ENCODE measurements at places on chromosomes 7 and 10.
A peak's percentile ranks its signal among the peaks of the same experiment; 100 is the strongest.

- no peak for DNase-seq
Observed at GRCh38 chr7:147013825-147014224, 897.2 kb downstream of the CNTNAP2 start.

GRCh38 chr10:12597788-12598765 lies 248.7 kb downstream of the CAMK1D start:
- DNase-seq, result peak; percentile 19

DNA sequence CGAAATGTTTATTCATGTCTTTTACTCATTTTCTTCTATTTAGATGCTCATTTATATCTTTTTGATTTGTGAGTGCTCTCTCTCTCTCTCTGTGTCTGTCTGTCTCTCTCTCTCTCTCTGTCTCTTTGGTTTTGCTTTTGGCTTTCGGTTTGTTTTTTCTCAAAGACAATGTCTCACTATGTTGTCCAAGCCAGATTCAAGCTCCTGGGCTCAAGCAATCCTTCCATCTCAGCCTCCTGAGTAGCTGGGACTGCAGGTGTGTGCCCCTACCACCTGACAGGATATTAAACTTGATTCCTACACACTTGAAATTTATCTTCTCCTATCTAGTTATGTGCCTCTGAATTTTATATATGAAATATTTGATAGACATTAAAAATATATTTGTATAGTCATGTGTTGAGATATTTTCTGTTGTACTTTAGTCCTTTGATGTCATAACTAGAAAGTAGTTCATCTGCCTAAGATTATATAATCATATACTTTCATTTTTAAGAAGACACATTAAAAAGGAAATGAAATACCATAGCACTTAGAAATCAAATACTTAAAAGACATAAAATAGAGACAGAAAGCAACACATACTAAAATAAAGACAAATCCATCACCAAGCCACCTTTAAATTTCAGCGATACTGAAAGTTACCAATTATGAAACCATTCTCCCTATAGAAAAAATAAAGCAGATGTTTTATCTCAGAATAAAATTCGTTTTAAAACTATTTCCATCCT lies 68.1 kb upstream of the SFMBT2 start:
- no peak for DNase-seq

GRCh38 chr7:105764506-105764905 lies 111.9 kb downstream of the ATXN7L1 start:
- DNase-seq, result no peak

- DNase-seq, result no peak
Observed at GRCh38 chr10:87761892-87762291, 56.1 kb downstream of the ATAD1 start.

- no peak for DNase-seq
Observed at GRCh38 chr10:93054486-93054885, 6.1 kb upstream of the CYP26C1 start.

DNA sequence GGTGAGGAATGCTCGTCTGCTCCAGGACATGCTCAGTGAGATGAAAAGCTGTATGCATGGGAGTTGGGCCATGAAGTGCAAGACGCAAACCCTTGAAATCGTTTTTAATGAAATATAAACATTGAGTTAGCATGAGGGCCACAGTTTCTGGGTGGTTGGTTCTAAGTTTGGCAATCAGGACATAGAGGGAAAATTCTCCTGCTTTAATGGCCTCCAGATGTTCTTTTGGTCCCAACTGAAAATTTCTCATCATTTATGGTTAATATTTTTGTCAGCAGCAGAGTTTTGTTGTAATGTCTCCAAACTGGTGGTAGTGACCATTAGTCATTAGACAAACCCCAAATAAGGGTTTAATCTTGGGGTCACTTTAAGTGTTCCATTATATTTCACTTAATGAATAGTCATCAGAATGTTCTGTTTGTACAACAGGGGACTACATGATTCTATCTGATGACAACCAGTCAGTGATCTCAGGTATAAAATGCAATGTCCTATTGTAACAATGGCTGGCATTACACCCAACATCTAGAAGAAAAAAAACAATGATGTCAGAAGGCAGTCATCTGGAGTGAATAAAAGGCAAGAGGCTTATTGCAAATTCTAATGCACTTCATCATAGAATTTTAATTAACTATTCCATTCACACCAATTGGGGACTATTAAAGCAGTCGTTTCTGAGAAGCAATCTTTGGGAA lies 197.4 kb downstream of the JCAD start:
- no peak for DNase-seq

- peak; percentile 31 for DNase-seq
Observed at GRCh38 chr10:110671788-110672579, 27.8 kb downstream of the RBM20 start.

GRCh38 chr10:58511765-58512490 lies 744 bp upstream of the BICC1 start:
- DNase-seq, result no peak

DNA sequence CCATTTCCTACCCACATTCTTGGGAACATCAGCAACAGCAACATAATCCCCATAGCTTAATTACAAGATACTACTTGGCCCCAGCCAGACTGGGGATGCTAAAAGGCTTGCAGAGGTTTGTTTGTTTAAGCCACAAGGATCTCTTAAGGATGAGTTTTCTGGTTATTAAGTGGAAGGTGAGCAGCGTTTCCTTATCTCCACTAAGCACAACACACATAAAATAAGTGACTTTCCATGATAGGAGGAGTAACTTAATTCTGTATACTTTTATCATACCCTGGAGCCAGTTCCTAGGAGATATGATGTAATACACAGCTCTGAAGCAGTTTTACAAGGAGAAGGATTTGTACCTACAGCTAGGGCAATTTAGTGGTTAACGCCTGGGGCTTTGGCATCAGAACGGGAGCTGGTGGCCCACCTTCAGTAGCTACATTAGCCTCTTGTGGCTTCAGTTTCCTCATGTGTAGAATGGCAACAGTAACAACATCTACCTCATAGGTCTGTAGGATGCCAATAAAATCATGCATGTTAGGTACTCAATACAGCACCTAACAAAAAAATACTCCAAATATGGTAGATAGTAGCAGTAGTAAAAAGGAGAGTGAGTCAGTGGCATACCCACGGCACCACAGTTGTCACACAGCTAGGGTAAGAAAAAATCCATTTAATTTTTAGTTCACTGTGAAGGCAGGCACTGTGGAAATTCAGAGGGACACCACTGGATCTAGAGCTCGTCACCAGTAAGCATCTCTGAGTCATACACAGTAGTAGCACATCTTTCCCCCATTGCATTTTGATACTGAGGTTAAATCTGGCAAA lies 55.2 kb downstream of the DOCK4 start:
- DNase-seq, result no peak

DNA sequence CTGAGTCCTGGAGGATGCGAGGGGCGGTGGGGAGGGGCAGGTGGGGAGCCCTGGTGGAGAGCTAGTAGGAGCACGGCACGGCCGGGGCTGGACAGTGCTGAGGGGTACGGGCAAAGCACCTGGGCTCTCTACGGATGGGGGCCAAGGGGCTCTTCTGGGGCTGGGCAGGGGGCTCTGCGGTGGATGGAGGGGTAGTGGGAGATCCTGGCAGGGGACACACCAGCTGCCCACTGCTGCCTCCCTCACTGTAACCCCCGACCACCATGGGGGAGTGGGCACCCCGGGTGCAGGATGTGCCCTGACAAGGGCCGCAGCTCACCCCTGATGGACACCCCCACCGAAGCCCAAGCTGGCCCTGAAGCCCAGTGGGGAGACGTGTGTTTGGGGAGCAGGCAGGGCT lies 203.3 kb downstream of the ELFN1 start:
- DNase-seq, result no peak

DNA sequence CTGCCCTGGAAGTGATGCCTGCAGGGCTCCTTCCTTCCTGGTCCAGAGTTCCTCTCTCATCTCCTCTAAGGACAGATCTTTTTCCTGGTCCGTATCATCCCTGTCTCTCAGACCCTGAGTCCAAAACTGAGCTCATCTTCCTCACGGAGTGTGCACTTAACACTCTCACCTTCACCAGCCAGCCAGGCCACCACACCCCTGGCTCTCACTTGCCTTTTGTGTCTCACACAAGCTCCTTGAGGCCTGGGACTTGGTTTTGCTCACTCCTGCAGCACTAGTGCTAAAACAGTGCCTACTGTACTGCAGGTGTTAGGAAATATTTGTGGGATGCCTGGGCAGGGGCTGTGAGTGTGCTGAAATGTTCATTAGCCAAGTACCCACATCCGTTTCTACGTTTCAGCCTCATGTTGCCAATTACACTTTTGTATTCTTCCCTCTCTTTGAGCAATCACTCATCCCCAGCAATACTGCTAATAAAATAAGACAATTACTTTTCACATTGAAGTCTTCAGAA lies 21.4 kb upstream of the PARP12 start:
- DNase-seq, result no peak

DNA sequence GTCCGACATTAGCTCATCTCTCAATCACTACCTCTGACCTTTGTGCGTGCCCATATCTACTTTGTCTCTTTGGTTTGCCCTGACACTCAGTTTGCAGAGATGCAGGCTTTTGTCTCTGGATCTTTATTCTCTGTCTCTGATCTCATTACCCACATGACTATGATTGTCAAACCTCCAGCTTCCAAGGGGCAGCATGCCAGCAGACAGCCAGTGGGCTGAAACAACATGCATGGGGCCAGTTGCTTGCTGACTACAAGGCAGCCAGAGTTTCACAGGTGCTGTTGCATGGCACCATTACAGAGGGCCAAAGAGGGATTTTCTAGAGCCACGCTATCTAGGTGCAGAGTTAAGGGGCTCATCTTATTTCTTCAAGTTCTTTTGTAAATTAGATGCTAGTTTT lies 146.2 kb downstream of the SPAG6 start:
- DNase-seq, result no peak

- no peak for DNase-seq
Observed at GRCh38 chr7:38383281-38383680, 109.8 kb upstream of the TARP start.

GRCh38 chr10:128144547-128144946 lies 18.3 kb upstream of the MKI67 start:
- DNase-seq, result no peak

- DNase-seq, result no peak
Observed at GRCh38 chr10:50540069-50540825, 83.5 kb downstream of the SGMS1 start.

- DNase-seq, result no peak
Observed at GRCh38 chr7:121138262-121138933, 149.9 kb downstream of the CPED1 start.

DNA sequence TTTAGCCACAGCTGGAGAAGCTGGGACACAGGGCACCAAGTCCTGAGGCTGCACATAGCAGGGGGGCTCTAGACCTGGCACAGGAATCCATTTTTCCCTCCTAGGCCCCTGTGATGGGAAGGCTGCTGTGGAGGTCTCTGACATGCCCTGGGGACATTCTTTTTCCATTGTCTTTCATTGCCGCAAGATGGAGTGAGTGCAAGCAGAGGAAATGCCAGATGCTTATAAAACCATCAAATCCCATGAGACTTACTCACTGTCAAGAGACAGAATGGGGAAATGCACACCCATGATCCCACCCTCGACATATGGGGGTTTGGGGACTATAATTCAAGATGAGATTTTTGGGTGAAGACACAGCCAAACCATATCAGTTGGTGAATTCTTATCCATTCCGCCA lies 94.7 kb upstream of the FERD3L start:
- no peak for DNase-seq

DNA sequence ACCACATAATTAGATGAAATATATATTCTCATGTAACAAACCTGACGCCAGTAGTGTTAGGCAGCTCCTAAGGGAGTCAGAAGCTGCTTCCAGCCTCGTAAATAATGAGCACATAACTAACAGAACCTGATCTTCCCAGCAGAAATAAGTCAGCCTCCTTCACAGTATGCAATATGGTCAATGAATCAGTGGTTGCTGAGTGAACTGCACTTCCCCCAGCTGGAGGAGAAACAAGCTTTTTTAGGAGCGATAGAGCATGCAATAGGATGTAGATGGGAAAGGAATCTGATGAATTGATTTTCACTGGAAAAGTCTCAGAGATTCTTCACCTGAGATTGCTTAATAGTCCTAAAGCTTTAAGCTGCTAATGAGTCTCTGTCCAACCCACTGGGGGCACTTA lies 337.2 kb upstream of the LRGUK start:
- DNase-seq, result no peak

DNA sequence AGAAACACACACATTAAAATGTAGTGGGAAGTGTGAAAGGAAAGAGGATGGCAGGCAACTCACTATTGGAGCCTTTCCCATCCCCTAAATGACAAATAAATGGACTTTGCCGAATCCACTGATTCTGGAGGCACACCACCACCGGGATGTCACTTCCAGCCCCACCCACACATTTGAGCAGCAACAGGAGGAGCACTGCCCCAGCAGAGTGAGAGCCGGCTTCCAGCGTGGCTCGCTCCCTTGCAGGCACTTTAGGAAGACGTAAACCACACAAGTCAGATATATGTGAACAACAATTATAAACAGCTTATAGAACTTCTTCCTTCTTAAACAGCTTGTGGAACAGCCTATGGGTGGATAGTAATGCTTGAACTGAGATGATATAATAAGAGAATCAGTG lies 191.0 kb downstream of the DGKI start:
- DNase-seq, result no peak

Data from central memory CD4-positive, alpha-beta T cell (primary cell).